Fibroblast of villous mesenchyme (primary cell): ENCODE measurements at places on chromosomes 11 and 22. TPM values are rescaled to one million over a fixed set of nuclear protein-coding genes. Genes with fewer than 3 reads are reported as not detected.
A peak's percentile ranks its signal among the peaks of the same experiment; 100 is the strongest.

GRCh38 chr11:62105667-62106191, 18.1 kb upstream of the INCENP start:
- DNase-seq: peak; percentile 78

DNA sequence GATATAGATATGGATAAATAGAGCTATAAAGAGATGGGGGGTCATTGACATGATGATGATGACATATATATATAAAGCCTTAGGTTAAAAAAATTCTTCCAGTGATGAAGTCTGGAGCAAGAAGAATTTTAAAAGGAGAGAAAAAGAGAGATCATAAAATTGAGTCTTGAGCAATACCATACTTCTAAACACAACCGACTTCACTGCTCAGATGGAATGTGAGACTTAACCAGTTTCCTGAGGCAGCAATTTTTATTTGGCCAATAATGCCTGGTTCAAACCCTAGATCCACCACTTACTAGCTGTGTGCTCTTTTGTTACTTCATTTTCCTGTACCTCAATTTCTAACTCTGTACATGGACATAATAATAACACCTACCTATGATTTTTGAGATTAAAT, 229.5 kb downstream of the TTC28 start:
- peak; percentile 55 for DNase-seq

DNA sequence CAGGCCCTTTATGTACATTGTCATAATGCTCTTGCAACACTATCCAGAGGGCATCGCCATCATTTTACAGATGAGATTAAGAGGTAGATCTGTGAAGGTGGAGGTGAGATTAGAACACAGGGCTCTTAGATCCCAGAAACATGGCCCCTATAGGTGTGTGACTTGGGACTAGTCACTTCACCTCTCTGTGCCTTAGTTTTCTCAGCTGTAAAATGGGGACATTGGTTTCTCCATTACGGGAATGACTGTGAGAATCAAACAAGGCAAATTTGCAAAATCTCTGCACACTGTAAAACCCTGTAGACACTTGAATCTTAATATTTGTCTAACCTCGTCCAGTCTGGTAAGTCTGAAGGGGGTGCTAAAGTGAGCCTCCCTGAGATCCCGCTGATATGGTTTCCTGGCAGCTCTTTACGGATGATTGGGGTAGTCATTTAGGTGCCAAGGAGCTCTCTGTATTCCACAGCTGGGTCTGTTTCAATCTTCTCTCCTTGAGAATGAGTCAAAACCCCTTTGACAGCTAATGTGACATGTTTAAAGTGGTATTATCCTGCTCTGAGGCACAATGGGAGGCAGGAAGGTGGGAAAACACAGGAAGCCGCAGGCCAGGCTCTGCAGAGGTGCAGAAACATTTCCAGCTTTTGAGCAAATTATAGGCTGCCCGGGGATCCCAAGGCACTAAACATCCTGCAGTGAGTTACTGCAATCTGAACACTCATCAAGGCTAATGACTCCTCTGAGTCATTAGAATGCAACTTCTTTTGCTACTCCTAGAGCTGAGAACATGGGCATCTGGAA, 140.8 kb downstream of the CCDC81 start:
- DNase-seq: peak; percentile 88

- DNase-seq: peak; percentile 14
Measured at GRCh38 chr22:45335021-45335818, 25.5 kb downstream of the FAM118A start.

DNA sequence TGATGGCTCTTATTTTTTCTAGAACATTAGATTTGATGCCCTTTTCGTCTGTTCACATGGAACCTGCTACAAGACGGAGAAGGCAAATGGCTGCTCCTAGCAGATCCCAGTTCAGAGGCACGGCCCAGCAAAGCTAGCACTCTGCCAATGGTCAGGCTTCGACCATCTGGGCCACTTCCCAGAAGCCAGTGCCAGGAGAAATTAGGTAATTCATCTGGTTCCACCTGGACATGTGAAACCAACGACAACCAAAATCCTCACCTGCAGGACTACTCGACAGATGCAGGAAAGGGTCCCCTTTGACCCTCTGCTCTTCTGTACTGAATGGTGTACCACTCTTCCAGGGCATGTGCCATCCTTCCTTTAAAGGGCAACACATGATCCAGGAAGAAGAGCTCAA, 25.4 kb downstream of the MICAL3 start:
- DNase-seq: no peak

DNA sequence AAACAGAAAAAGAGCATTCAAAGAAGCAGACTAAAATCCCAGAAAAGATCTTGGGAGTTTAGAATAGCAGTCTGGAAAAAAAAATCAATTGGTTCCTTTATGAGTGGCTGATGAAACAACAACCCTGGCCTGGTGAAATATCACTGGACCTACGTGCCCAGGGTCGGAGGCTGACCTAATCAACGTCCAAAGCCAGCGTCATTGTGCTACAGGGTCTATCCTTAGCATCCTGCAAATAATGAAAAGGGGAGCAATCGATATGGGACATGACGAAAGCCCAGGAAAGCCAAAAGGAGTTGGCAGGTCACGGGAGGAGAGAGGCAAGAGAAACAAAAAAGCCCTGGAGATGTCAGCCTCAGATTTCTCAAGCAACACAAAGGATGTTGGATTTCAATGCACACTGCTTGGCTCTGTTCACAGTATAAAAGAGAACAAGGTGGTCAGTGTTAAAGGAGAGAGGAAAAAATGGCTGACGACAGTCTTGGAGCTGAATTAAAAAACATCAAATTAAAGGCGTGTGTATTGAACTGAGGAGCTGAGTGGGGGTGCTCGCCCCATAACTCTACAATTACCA, 148.8 kb downstream of the BLID start:
- no peak for DNase-seq

DNA sequence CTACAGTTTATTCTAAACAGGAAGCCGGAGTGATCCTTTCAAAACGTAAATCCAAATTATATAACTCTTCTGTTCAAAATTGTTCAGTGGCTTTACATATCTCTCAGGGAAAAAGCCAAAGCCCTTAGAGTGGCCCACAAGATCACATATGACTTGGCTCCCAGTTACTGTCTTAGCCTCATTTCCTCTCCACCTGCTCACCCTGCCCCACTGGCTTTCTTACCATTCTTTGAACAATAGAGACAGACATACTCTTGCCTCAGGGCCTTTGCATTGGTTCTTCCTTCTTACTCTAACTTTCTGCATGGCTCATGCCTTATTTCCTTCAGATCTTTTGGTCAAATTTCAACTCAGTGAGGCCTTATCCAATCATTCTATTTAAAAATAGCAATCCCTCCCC, 52.1 kb downstream of the STIM1 start:
- DNase-seq: no peak

GRCh38 chr11:1733716-1734640, 16.4 kb downstream of the IFITM10 start:
- no peak for DNase-seq

DNA sequence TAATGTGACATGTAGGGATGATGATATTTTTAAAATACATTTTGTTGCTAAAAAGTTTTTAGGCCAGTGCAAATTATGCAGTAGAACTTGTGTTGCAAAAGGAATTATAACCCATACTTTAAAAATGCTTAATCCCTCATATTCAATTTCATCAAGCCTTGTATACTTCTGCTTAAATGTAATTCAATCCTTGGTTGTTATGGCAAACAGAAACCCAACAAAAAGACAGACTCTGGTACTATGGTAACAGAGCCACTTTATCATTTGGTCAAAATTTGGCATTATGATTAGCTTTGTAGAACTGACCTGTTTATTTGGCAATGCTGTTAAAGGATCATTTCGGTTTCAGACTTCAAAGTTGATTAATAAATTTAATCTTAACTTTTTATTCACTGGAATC, 284.8 kb downstream of the TMEM135 start:
- DNase-seq: no peak

DNA sequence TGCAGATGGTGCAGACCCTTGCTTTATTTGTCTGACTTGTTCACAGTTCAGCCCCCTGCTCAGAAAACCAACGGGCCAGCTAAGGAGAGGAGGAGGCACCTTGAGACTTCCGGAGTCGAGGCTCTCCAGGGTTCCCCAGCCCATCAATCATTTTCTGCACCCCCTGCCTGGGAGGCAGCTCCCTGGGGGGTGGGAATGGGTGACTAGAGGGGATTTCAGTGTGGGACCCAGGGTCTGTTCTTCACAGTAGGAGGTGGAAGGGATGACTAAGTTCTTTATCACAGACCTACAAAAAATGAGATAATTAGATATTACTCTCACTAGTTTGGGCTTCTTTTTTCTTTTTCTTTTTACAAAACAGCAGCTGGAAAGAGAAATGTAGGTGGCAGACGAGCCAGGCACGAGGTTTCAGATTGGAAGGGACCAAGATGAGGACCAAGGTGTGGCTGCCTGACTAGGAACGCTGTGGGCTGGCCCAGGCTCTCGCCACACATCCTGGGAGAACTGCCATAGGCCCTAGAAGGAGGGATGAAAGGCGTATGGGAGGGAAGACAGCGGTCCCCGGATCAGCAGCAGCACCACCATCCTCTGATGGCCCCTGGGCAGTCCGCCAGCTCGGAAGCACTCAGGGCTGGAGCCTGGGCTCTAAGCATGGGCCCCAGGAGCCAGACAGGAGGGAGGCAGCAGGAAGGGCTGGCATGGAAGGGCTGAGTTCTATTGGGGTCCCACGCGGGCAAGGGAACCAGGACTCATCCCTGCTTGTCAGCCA, 14.2 kb downstream of the TXN2 start:
- peak; percentile 82 for DNase-seq

- DNase-seq: no peak
Measured at GRCh38 chr22:49400136-49400940, 427.3 kb downstream of the BRD1 start.

DNA sequence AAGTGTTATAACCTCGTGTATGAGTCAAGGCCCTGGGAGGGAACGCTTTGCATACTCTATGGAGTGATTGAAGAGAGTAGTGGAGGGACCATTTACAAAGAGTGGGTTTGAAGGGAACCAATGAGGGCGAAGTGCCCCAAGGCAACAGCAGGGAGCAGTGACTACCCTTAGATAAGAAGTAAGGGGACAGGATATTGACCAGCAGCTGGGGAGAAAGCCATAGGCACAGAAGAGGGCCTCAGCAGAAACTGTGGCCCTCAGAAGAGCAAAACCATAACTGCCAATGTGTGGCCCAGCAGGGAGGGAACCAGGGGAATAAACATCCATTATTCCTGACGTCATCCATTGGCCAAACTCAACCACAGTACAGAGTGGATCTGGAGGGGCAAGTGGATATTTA, 24.7 kb downstream of the PARVA start:
- DNase-seq: no peak

- DNase-seq: no peak
Measured at GRCh38 chr22:37258753-37259401, 14.8 kb upstream of the RAC2 start.

MYO18B gene
- under 0.01 and 1.9 TPM in 2 replicates for total RNA-seq

ADORA2A gene
- 3.2 and 3.9 TPM in 2 replicates for total RNA-seq

PGA5 gene
- total RNA-seq: not detected in 2 replicates

PRDX5 gene
- total RNA-seq: 211 and 230 TPM in 2 replicates

NAALAD2 gene
- total RNA-seq: 1.9 and 2.2 TPM in 2 replicates
